ENCODE measurements at places on chromosomes 3 and 15. TPM values are rescaled to one million over a fixed set of nuclear protein-coding genes. Genes with fewer than 3 reads are reported as not detected.

- no peak for DNase-seq
Measured at GRCh38 chr15:39699516-39700374, 82.9 kb downstream of the FSIP1 start.

DNA sequence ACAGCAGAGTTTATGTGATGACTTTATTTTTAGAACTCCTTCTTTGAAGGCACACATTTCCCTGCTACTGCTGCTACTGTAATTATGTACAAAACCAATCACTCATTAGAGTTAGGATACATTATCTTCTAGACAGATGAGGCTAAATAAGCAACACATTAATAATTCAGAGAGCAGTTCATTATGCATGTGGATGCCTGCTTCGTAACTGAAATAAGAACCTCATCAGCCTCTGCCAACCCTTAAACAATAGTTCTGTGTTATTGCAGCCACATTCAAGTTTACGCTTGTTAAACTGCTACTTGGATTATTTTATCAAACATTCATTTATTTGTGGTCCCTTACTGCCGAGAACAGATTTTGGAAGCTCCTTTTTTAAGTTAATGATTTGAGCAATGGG lies 52.5 kb upstream of the C15orf61 start:
- DNase-seq, result no peak

- DNase-seq, result no peak
Measured at GRCh38 chr15:89812011-89812846, 2.4 kb downstream of the ANPEP start.

GRCh38 chr3:10609134-10609533 lies 103.7 kb upstream of the ATP2B2 start:
- DNase-seq, result no peak

GRCh38 chr15:39230908-39231285 lies 350.0 kb upstream of the THBS1 start:
- no peak for DNase-seq

DNA sequence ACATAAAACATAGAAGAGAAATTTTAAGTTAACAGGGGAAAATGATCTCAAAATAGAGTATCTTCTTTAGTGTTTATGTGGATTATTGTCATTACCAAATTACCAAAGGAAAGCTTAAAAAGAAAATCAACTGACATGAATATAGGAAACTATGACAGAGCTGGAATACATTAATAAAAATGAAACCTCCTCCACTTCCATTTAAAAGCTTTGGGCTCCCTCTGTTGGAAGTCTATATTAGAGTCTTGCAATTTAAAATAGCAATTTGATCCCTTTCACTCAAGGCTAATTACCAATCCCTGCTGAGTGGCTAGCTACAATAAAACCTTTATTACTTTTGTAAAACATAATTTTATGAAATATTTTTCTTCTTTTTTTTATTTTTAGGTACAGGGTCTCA lies 61.4 kb upstream of the IMPG2 start:
- DNase-seq, result peak; percentile 59

DNA sequence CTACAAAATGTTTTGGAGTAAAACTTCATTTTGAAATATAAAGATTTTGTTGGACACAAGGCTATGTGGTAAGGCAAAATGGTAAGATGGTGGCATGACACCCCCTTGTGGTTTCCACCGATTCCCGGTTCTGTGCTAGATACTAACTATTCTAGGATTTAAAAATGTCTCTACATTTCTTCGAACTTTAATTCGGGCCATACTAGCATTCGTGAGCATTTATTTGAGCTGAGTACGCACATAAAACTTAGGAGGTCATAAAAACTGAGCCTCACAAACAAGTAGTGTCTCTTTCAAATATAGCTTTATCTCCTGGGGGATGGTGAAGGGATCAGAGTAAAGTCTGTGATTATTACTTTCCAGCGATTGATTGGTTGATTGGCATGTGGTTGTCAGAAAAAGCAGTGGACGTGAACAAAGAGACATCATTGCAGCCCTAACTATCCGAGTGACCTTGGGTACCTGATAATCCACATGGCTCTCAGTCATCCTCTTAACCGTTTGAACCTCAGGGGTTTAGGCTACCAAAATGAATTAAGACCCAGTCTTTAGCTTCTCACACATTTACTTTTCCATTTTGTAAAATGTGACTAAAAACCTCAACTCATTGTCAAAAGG lies 1.1 kb upstream of the ZNF639 start:
- DNase-seq, result peak; percentile 67

- peak; percentile 86 for DNase-seq
Measured at GRCh38 chr3:132785292-132785691, 63.1 kb upstream of the NPHP3 start.

DNA sequence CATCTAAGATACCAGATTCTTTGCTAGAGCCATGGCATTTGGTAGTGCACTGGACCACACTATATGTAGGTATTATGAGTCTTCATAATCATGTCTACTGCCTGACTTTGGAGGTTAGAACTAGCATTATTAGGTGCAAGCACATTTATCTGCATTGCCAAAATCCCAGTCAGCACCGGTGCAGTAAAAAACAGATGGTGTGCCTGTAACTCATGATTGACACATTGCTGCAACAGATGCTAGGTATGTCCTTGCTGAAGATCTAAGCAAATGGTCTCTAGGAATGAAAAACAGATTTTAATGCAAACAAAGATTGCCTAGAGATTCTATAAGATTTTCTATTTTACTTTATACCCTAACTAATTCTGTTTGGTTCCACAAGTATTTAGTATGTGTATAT lies 47.7 kb downstream of the MYO5A start:
- no peak for DNase-seq

DNA sequence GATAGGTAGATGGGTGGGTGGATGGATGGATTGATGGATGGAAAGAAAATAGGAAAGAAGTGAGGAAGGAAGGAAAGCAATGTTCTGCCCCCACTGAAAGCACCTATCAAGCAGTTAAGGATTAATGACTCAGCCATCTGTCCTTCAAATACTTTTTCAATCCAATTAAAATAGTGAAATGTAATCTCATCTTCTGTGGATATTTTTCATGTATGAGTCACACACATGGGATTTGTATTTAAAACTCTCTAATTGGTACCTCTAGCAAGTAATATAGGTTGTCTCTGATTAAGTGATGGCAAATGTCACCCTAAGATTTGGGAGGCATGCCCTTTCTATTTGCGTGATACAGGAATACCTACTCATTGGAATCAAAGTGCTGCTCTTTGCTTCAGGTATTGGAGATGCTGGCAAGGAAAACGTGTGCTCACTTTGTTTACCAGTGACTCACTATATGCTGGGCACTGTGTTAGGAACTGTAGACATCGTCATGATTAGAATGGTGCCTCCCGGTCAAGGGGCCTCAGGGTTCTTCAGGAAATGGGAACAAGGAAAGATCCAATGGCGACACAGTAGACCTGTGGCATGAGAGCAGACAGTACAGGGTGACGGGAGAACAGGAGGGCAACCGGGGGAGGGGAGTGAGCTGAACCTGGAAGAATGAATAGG lies 230.1 kb downstream of the CLSTN2 start:
- peak; percentile 88 for DNase-seq

GRCh38 chr3:123138839-123139444 lies 62.8 kb upstream of the SEC22A start:
- no peak for DNase-seq

GRCh38 chr3:57953576-57953975 lies 54.6 kb upstream of the FLNB start:
- no peak for DNase-seq

DNA sequence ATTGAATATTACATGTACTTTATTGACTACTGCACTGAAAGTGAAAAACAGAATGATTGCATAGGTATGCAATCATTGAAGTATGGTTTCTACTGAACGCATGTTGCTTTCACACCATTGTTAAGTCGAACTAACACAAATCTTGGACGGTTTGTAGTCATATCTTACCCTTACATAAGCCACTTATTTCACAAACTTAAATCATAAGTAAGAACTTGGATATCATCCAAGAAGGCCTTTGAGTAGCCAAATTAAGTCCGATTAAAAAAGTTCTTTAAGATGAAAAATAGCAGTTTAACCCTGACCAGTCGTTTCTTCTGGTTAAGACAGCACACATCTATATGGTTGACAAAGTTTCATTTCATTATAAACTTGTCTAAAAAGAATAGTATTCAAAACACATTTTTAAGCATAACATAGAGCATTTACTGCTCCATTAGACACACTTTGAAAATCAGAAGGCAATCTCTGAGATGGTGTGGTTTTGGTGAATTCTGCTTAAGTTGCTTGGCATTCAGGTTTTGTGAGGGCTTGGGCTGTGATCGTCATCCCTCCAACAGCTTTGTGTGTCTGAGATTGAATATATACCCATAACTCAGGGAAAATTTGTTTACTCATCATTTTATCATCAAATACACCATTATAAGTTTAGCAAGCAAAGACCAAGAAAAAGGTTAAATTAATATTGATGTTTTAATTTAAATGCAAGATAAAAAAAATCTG lies 92.2 kb downstream of the NFKBIZ start:
- peak; percentile 67 for DNase-seq

- DNase-seq, result no peak
Measured at GRCh38 chr15:93217343-93217742, 128.3 kb upstream of the RGMA start.

The SCN11A gene
- total RNA-seq, result not detected

The SEMA3F gene
- total RNA-seq, result 6.6 TPM

The ADPRH gene
- 1.1 TPM for total RNA-seq

The MAGEL2 gene
- total RNA-seq, result not detected

The CIAO2A gene
- total RNA-seq, result 172 TPM
